Smooth muscle cell of the umbilical artery (primary cell): ENCODE measurements at places on chromosomes 16 and 17. TPM values are rescaled to one million over a fixed set of nuclear protein-coding genes. Genes with fewer than 3 reads are reported as not detected.

CACNA1H gene
- 1.2 and 3.0 TPM in 2 replicates for total RNA-seq

PRDM7 gene
- total RNA-seq, result not detected in 2 replicates

TENT4B gene
- 9.2 and 13.0 TPM in 2 replicates for total RNA-seq

KRTAP17-1 gene
- total RNA-seq, result not detected in 2 replicates

HSDL1 gene
- 28.2 and 34.7 TPM in 2 replicates for total RNA-seq

COX11 gene
- 41.3 and 52.5 TPM in 2 replicates for total RNA-seq

HOXB7 gene
- total RNA-seq, result 3.3 and 3.4 TPM in 2 replicates

KRTAP3-2 gene
- not detected in 2 replicates for total RNA-seq

ZCCHC14 gene
- total RNA-seq, result 10.7 and 11.4 TPM in 2 replicates

SEPTIN12 gene
- not detected in 2 replicates for total RNA-seq

OR1A2 gene
- not detected in 2 replicates for total RNA-seq

MYL11 gene
- total RNA-seq, result not detected in 2 replicates
